Breast epithelium (tissue), 4 donors: ENCODE measurements at places on chromosomes 5 and 9. TPM values are rescaled to one million over a fixed set of nuclear protein-coding genes. Genes with fewer than 3 reads are reported as not detected.
A peak's percentile ranks its signal among the peaks of the same experiment; 100 is the strongest.

GRCh38 chr5:41509399-41510175 is 814 bp downstream of the PLCXD3 start:
- H3K4me3 ChIP-seq, result peak overlapping the region; percentile 47
- no peak for DNase-seq

DNA sequence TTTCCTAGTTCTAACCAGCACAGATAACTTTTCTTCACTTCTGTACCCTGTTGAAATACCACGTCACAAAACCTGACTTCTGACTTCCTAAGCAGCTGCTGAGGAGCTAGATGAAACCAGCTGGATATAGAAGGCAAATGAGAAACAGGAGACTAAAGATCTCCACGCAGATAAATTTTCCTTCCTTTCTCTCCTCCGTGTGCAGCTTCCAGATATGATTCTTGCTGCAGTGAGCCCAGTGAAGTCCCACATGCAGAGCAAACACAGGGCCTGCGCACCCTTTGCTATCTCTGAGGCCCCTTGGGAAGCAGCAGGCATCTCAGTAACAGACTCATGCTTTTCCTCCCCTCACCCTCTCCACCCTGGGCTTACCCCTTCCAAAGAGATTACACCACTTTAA is 1638.3 kb downstream of the MAT2B start:
- DNase-seq, result no peak
- no peaks in the 10 kb centered on the region for H3K4me1 ChIP-seq
- no peak overlapping the region for H3K27ac ChIP-seq

DNA sequence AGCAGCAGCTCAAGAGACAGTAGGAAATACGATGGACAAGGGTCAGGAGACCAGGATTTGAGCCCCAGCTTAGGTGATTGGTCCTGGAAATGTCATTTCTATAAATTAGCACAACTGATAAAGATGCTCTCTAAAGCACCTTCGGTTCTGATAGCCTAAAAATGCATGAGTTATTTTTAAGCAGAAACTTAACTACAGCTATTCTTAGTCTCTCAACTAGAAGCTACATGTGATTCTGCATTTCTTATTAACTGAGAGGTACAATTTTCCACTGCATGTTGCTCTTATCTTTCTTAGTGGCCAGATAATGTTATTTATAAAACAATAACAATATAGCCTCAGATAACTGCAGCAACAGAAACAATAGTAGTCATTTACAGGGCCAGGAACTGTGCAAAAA is 136.4 kb downstream of the GRIA1 start:
- H3K4me3 ChIP-seq, result no peak overlapping the region
- H3K27ac ChIP-seq, result no peak overlapping the region
- no peaks in the 10 kb centered on the region for H3K36me3 ChIP-seq
- H3K4me1 ChIP-seq, result no peaks in the 10 kb centered on the region
- no peaks in the 10 kb centered on the region for H3K27me3 ChIP-seq

DNA sequence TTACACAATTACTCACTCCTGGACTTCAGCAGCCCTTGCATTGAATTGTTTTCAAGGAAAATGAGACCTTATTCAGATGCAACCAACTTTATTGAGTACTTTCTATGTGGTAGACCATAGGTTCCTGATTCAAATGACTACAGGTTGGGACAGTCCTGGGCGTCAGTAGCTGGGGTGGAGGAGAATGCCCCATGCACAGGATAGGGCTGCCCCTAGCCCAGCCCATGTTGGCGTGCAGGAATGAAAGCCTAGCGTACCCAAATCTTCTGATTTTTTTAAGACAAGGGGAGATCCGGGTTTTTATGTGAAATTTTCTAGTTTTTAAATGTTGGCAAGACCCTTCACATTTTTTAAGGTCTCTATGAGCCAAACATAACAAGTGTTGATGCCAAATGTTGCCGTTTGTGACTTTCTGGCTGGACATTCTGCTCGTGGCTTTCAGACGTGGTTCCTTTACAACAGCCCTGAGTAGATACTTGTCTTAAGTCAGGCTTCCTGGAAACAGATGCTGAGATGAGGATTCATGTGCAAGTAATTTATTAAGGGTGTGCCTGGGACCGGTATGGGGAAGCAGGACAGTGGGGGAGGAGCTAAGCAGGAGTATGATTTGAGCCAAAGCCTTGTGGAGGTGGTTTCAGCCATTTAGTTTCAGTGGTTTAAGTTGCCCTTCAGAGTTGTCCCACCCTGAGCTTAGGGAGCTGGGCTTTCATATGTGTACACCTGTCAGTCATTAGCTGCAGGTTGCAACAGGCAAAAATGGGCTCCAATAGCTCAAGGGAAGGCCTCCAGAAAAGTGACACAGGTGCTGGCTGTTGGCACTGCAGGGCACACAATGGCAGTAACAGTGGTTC is 154.1 kb downstream of the NTRK2 start:
- H3K4me1 ChIP-seq, result no peaks in the 10 kb centered on the region
- no peak overlapping the region for H3K4me3 ChIP-seq
- H3K27ac ChIP-seq, result peak overlapping the region; percentile 82
- no peak for DNase-seq
- H3K36me3 ChIP-seq, result no peaks in the 10 kb centered on the region

DNA sequence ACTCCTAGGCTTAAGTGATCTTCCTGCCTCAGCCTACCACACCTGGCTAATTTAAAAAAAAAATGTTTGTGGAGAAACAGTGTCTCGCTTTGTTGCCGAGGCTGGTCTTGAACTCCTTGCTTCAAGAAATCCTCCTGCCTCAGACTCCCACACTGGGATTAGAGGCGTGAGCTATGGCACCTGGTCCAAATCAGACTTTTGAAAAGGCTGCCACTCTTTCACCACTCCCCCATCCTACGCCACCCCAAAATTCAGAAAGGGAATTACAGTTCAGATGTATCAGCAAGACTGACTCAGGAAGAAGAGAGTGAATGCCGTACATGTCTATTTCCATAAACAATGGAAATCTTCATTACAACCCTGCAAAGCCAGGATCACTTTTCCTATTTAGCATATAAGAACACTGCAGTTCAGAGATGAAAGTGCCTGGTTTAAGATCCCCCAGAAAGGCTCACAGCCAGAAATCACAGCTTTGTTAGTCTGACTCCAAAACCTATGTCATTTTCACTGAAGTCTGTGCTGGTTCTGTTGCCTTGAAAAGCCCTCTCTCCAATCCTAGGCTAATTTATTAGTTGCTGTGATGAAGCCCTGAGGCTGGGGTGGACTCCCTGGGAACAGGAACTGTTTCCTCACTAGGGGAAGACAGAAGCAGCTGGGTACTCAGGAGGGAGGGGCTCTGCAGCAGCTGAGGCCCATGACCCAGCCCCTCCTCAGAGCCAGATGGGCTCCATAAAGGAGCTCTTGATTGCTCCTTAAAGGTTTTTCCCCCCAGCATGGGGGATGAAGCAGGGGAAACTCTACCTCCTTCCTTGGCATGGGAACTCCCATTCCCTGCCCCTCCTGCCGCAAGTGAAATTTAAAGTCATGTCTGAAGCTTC is 3.1 kb downstream of the FBLL1 start:
- H3K4me3 ChIP-seq, result no peak overlapping the region
- DNase-seq, result no peak
- H3K27ac ChIP-seq, result no peak overlapping the region
- H3K27me3 ChIP-seq, result peaks cover 4% of the 10 kb centered on the region
- H3K4me1 ChIP-seq, result no peaks in the 10 kb centered on the region

GRCh38 chr9:119810645-119811429 is 441.6 kb upstream of the BRINP1 start:
- no peak for DNase-seq
- no peaks in the 10 kb centered on the region for H3K4me1 ChIP-seq
- H3K4me3 ChIP-seq, result no peak overlapping the region
- no peaks in the 10 kb centered on the region for H3K27me3 ChIP-seq

DNA sequence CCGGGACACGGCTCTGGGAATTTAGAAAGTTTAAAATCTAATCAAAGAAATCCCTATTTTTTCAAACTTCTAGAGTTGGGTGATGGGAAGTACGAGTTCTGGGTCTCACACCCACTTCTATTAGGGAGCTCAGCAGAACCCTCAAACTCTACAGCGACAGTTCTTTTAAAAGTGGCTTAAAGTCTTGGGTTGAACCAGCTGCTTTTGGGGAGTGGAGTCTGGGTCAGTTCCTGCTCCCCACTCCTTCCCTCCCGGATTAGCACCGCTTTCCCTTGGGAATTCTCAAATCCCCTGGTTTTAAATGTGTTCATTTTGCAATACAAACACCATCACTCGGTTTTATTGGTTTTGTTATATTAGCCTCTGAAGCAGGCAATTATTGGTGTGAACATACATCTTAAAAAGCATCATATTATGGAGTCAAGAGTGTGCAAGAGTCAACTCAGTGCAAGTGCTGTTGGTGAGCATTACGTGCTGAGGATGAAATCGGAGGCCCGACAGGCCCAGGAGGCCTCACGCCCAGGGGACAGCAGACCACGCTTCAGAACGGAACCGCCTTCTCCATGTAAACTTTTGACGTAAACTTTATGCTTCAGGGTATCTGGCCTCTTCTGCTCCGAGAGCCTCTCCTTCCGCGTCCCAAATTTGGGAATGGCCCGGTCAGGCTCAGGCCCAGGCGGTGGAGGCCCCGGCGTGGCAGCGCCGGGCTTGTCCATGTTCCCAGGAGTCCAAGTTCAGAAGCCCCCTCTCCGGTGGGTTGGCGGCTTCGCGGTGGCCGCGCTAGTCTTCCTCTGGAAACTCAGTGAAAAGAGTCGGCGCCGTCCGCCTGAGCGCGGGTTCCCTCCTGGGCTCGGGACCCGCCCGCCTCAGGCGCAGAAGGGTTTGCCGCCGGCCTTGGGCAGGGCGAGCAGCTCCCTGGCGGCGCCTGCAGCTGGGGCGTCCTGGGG is 5.3 kb downstream of the IRX4 start:
- no peak overlapping the region for H3K4me3 ChIP-seq
- no peaks in the 10 kb centered on the region for H3K36me3 ChIP-seq
- no peak overlapping the region for H3K27ac ChIP-seq
- H3K27me3 ChIP-seq, result peaks cover 78% of the 10 kb centered on the region
- no peak for DNase-seq

- no peaks in the 10 kb centered on the region for H3K36me3 ChIP-seq
- DNase-seq, result no peak
- H3K27me3 ChIP-seq, result no peaks in the 10 kb centered on the region
- no peak overlapping the region for H3K27ac ChIP-seq
- no peaks in the 10 kb centered on the region for H3K4me1 ChIP-seq
Measured at GRCh38 chr5:37991301-37992299, 151.8 kb upstream of the GDNF start.

- no peaks in the 10 kb centered on the region for H3K27me3 ChIP-seq
- DNase-seq, result no peak
- no peaks in the 10 kb centered on the region for H3K36me3 ChIP-seq
- no peak overlapping the region for H3K27ac ChIP-seq
- no peak overlapping the region for H3K4me3 ChIP-seq
Measured at GRCh38 chr5:173577817-173578216, 38.6 kb downstream of the BOD1 start.

DNA sequence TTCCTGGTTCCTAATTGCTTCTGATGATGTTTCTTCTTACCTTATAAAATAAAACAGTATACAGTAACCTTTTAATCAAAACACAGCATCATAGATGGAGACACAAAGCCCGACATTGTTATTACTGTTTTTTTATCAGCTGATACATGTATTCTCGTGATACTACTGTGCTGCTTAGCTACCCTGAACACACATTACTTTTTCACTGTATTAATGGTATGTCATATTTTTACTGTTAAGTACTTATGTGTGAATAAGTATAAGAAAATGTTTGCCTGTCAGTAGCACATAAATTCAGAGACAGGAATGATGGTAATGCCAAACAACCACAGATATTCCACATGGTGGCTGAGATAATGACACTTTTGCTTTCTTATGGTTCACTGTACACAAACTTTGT is 68.7 kb downstream of the RAB24 start:
- H3K4me1 ChIP-seq, result no peaks in the 10 kb centered on the region
- no peak for DNase-seq
- H3K27me3 ChIP-seq, result no peaks in the 10 kb centered on the region
- H3K27ac ChIP-seq, result no peak overlapping the region
- H3K36me3 ChIP-seq, result peaks cover 5% of the 10 kb centered on the region

- DNase-seq, result peak; percentile 22
- no peaks in the 10 kb centered on the region for H3K27me3 ChIP-seq
- H3K4me3 ChIP-seq, result no peak overlapping the region
- H3K4me1 ChIP-seq, result no peaks in the 10 kb centered on the region
Measured at GRCh38 chr5:14008819-14009311, 64.4 kb upstream of the DNAH5 start.

GRCh38 chr5:143151056-143151700 is 252.3 kb downstream of the NR3C1 start:
- no peaks in the 10 kb centered on the region for H3K36me3 ChIP-seq
- H3K27me3 ChIP-seq, result no peaks in the 10 kb centered on the region
- peaks cover 28% of the 10 kb centered on the region for H3K4me1 ChIP-seq

DNA sequence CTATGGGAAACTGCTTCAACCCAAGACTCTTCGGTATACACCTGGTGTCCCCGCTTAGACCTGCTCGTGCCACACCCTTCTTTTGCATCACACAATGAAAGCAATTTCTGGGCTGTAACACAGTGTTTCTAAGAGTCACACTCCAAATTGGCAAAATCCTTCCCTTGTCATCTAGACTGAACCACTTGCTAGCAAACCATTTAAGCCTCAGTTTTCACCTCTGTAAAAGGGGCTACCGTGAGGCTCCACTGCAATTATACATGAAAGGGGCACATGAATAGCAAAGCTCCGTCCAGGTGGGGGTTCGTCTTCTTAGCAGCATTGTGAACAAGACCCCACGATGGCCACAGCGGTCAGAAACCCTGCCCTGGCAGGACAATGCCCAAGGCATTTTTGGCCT is 166.8 kb downstream of the PAX5 start:
- no peak overlapping the region for H3K4me3 ChIP-seq
- no peak overlapping the region for H3K27ac ChIP-seq
- DNase-seq, result no peak

DNA sequence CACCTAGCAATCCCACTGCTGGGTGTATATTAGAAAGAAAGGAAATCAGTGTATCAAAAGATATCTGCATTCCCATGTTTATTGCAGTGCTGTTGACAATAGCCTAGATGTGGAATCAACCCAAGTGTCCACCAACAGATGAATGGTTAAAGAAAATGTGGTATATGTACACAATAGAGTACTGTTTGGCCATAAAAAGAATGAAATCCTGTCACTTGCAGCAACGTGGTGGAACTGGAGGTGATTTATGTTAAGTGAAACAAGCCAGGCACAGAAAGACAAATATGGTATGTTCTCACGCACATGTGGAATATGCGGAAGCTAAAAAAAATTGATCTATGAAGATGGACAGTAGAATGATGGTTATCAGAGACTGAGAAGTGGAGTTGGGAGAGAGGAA is 221.6 kb upstream of the DAP start:
- H3K4me1 ChIP-seq, result no peaks in the 10 kb centered on the region
- H3K36me3 ChIP-seq, result no peaks in the 10 kb centered on the region
- H3K27me3 ChIP-seq, result no peaks in the 10 kb centered on the region
- H3K4me3 ChIP-seq, result no peak overlapping the region

RANBP17 gene
- 13.4 TPM for total RNA-seq

PCDHB10 gene
- total RNA-seq, result 3.8 TPM

RETREG1 gene
- total RNA-seq, result 37.7 TPM

SLC6A3 gene
- 0.15 TPM for total RNA-seq

TEK gene
- 14.4 TPM for total RNA-seq

TMEM232 gene
- total RNA-seq, result 2.0 TPM

BHMT2 gene
- total RNA-seq, result 19.3 TPM

SHISAL2B gene
- total RNA-seq, result not detected

FGD3 gene
- 18.0 TPM for total RNA-seq

PCDHB6 gene
- total RNA-seq, result 1.4 TPM

IFNB1 gene
- not detected for total RNA-seq
